ENCODE measurements at places on chromosomes 12 and 14. TPM values are rescaled to one million over a fixed set of nuclear protein-coding genes. Genes with fewer than 3 reads are reported as not detected.

Gene CRIP1
- total RNA-seq, result 17.9 TPM

Gene CCER1
- total RNA-seq, result 0.27 TPM

Gene DPF3
- 0.46 TPM for total RNA-seq

Gene SERPINA9
- not detected for total RNA-seq

Gene MAPK1IP1L
- total RNA-seq, result 65.9 TPM

Gene LPCAT3
- 68.4 TPM for total RNA-seq

Gene MDM1
- 29.4 TPM for total RNA-seq

Gene PTPRO
- total RNA-seq, result 0.10 TPM

Gene FOXN4
- total RNA-seq, result not detected

Gene HOXC4
- not detected for total RNA-seq

GRCh38 chr14:95385701-95386100 lies 66.0 kb upstream of the CLMN start:
- no peaks in the 10 kb centered on the region for H3K36me3 ChIP-seq
- no peak for DNase-seq
- H3K4me3 ChIP-seq, result no peak overlapping the region
- no peaks in the 10 kb centered on the region for H3K27me3 ChIP-seq

DNA sequence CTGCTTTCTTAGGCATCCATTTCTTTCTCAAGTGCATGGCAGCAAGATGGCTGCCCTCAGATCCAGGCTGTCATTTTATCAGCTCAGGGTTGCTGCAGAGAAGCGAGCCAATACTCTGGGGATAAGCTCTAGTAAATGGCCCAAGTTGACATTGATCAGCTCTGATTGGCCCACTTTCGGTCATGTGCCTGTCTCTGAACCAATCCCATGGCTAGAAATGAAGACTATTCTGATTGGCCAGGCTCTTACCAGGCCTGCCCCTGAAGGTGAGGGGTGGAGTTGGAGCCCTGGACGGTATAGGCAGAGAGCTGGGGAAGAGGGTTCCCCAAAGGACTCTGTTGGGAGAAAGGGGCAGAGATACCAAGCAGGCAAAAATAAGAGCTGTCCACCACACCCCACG lies 41.4 kb downstream of the MYO1H start:
- no peak overlapping the region for H3K4me3 ChIP-seq
- DNase-seq, result no peak
- H3K36me3 ChIP-seq, result no peaks in the 10 kb centered on the region

DNA sequence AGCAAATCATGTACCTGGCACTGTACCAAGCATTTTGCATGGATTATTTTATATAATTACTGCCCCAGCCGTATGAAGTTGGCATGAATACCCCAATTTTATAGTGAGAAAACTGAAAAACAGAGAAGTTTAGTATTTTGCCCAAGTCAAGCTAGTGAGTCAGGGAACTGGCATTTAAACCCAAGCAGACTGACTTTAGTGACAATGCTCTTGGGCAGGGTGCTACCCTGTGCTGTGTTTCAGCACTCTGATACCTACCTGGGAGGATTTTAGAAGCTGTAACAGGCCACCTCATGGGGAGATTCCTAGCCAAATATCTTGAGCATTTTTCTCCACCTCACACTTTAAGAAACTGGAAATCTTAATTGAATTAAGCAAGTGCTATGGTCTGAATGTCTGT lies 98.1 kb upstream of the MAX start:
- DNase-seq, result no peak
- no peaks in the 10 kb centered on the region for H3K36me3 ChIP-seq
- H3K27me3 ChIP-seq, result no peaks in the 10 kb centered on the region
- no peaks in the 10 kb centered on the region for H3K4me1 ChIP-seq

- no peak for DNase-seq
- no peak overlapping the region for H3K4me3 ChIP-seq
- no peak overlapping the region for H3K27ac ChIP-seq
- no peaks in the 10 kb centered on the region for H3K27me3 ChIP-seq
- H3K4me1 ChIP-seq, result peaks cover 22% of the 10 kb centered on the region
- no peaks in the 10 kb centered on the region for H3K36me3 ChIP-seq
These were observed 15.2 kb upstream of the WNT5B start for GRCh38 chr12:1613860-1614259.

GRCh38 chr12:131312793-131313545 lies 359.3 kb downstream of the ADGRD1 start:
- no peaks in the 10 kb centered on the region for H3K4me1 ChIP-seq
- no peak for DNase-seq
- H3K4me3 ChIP-seq, result no peak overlapping the region
- H3K27me3 ChIP-seq, result no peaks in the 10 kb centered on the region
- no peak overlapping the region for H3K27ac ChIP-seq

DNA sequence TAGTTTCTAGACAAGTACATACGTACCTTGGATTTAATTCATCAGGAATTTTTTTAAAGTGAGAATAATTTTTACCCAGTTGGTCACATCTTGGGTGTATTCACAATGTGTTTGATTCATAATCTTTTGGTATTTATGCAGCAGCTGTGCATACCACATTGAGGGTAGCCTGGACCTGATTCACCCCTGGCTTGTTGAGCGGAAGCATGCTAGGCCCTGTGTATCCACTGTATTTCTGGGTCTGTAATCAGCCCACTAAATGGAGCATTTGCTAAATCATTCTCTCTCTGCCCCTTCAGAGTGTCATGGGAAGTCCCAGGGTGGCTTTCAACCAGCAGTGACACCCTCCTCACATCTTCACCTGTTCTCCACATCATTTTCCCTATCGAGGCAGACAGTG lies 203.8 kb upstream of the RGS6 start:
- peaks cover 6% of the 10 kb centered on the region for H3K36me3 ChIP-seq
- DNase-seq, result no peak
- no peak overlapping the region for H3K4me3 ChIP-seq
- H3K27me3 ChIP-seq, result no peaks in the 10 kb centered on the region
- H3K4me1 ChIP-seq, result peaks cover 7% of the 10 kb centered on the region

GRCh38 chr12:115973968-115974724 lies 303.3 kb downstream of the MED13L start:
- H3K27me3 ChIP-seq, result no peaks in the 10 kb centered on the region
- DNase-seq, result no peak
- H3K36me3 ChIP-seq, result peaks cover 39% of the 10 kb centered on the region
- H3K27ac ChIP-seq, result no peak overlapping the region
- no peak overlapping the region for H3K4me3 ChIP-seq

GRCh38 chr12:91893476-91893875 lies 252.2 kb downstream of the BTG1 start:
- no peak overlapping the region for H3K27ac ChIP-seq
- no peak for DNase-seq
- H3K27me3 ChIP-seq, result no peaks in the 10 kb centered on the region
- no peak overlapping the region for H3K4me3 ChIP-seq
- no peaks in the 10 kb centered on the region for H3K4me1 ChIP-seq

- no peak overlapping the region for H3K4me3 ChIP-seq
- no peaks in the 10 kb centered on the region for H3K27me3 ChIP-seq
- no peak for DNase-seq
- no peak overlapping the region for H3K27ac ChIP-seq
These were observed 6.0 kb upstream of the STK38L start for GRCh38 chr12:27237790-27238771.

DNA sequence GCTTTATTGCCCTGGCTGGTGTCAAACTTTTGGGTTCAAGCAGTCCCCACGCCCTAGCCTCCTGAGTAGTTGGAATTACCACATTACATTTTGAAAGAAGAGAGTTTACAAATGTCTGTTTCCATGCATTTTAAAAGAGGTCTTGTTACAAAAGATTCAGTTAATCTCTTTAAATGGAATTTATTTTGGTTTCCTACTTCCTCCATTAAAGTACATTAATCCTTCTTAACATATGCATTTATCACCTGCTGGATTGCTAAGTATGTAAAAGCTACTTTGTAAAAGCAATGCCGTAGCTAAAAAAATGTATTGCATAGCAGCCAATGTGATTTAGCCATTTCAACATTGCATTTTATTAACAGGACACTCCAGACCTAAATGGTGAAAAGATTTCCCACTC lies 80.4 kb downstream of the PDE3A start:
- no peaks in the 10 kb centered on the region for H3K36me3 ChIP-seq
- no peaks in the 10 kb centered on the region for H3K27me3 ChIP-seq
- H3K4me1 ChIP-seq, result no peaks in the 10 kb centered on the region
- no peak for DNase-seq

- DNase-seq, result no peak
- peaks cover 48% of the 10 kb centered on the region for H3K4me1 ChIP-seq
- no peak overlapping the region for H3K4me3 ChIP-seq
- no peaks in the 10 kb centered on the region for H3K27me3 ChIP-seq
These were observed 7.7 kb downstream of the ACVR1B start for GRCh38 chr12:51959211-51959610.

DNA sequence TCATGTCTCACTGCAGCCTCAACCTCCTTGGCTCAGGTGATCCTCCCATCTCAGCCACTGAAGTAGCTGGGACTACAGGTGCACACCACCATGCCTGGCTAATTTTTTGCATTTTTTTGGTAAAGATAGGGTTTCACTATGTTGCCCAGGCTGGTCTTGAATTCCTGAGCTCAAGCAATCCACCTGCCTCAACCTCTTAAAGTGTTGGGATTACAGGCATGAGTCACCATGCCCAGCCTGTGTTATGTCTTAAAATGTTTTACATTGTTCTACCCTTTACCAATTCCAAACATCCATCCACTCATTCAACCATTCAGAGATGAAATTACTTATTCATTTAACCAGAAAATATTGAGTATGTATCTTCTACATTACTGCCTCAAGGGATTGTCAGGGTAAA lies 111.6 kb upstream of the BTG1 start:
- no peaks in the 10 kb centered on the region for H3K27me3 ChIP-seq
- H3K27ac ChIP-seq, result no peak overlapping the region
- no peak overlapping the region for H3K4me3 ChIP-seq
- H3K4me1 ChIP-seq, result no peaks in the 10 kb centered on the region

- no peaks in the 10 kb centered on the region for H3K36me3 ChIP-seq
- H3K27me3 ChIP-seq, result no peaks in the 10 kb centered on the region
- DNase-seq, result no peak
- peaks cover 18% of the 10 kb centered on the region for H3K4me1 ChIP-seq
These were observed 6.2 kb downstream of the SMIM41 start for GRCh38 chr12:52085682-52086180.

GRCh38 chr12:116520801-116521471 lies 38.2 kb upstream of the MAP1LC3B2 start:
- H3K4me3 ChIP-seq, result no peak overlapping the region
- H3K27me3 ChIP-seq, result no peaks in the 10 kb centered on the region
- peaks cover 6% of the 10 kb centered on the region for H3K4me1 ChIP-seq
- no peak for DNase-seq
- H3K36me3 ChIP-seq, result no peaks in the 10 kb centered on the region

- no peaks in the 10 kb centered on the region for H3K36me3 ChIP-seq
- no peak overlapping the region for H3K27ac ChIP-seq
- H3K4me3 ChIP-seq, result no peak overlapping the region
- no peaks in the 10 kb centered on the region for H3K4me1 ChIP-seq
These were observed 128.0 kb downstream of the BCAT1 start for GRCh38 chr12:24820872-24821271.

GRCh38 chr14:61503167-61503801 lies 181.9 kb downstream of the PRKCH start:
- no peaks in the 10 kb centered on the region for H3K27me3 ChIP-seq
- DNase-seq, result no peak
- no peak overlapping the region for H3K4me3 ChIP-seq
- H3K27ac ChIP-seq, result peak overlapping the region; percentile 69
- H3K4me1 ChIP-seq, result peaks cover 60% of the 10 kb centered on the region

GRCh38 chr14:23513818-23514643 lies 37.5 kb downstream of the ZFHX2 start:
- no peak overlapping the region for H3K27ac ChIP-seq
- DNase-seq, result no peak
- peaks cover 7% of the 10 kb centered on the region for H3K4me1 ChIP-seq
- no peaks in the 10 kb centered on the region for H3K27me3 ChIP-seq
- no peaks in the 10 kb centered on the region for H3K36me3 ChIP-seq

GRCh38 chr14:93914278-93914677 lies 12.9 kb upstream of the FAM181A start:
- H3K27me3 ChIP-seq, result no peaks in the 10 kb centered on the region
- no peak overlapping the region for H3K4me3 ChIP-seq
- DNase-seq, result no peak

DNA sequence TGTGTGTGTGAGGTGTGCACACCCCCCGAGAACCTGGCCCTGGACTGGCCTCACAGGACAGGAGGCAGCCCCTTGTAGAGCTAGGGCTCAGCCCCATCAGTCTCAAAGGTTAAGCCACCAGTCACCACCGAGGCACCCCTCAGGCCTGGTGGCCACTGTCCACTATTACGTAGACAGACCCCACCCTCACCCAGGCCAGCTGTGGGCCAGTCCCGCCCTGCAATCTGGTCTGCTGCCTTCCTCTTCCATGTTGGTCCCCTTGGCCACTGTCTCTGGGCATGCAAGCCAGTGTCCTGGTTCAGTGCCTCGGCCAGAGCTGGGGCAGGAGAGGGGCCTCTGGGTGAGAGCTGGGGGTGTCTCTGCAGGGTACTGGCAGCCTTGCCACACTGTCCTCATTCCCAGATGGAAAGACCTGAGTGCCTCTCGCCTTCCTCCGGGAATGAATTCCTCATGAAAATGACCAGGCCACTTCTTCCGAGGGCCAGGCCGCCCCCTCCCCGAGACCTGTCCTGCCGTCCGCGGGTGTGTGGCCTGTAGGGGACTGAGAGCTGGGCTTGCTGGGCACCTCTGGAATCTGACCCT lies 897 bp upstream of the TEX22 start:
- no peaks in the 10 kb centered on the region for H3K27me3 ChIP-seq
- H3K4me1 ChIP-seq, result peaks cover 12% of the 10 kb centered on the region
- no peak for DNase-seq
- peak overlapping the region; percentile 97 for H3K4me3 ChIP-seq
- H3K27ac ChIP-seq, result peak overlapping the region; percentile 80
- peaks cover 4% of the 10 kb centered on the region for H3K36me3 ChIP-seq

DNA sequence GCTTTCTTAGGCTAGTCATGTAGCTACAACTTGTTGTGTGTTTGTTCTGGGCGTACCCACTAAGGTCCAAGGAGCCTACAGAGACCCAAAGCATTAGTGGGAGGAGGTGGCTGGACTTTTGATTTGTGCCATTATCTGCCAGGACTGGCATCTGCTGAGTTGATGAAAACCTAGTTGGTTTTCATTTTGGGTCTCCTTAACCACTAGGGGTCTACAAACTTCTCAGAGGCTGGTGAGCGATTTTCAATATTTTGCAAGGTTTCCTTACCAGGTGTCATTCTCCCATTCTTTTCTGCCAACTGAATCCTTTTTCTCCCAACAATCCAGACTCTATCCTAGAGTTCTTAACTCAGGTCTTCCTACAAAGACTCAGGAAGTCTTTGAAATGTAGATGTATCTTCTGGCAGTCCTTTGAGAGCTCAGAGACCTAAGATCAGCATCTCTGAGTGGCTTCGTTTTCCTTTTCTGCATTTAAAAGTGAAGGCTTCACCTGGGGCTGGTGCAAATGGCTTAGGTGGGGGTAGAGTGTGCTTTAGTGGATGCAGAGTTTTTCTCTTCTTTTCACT lies 150.0 kb upstream of the RMST start:
- no peaks in the 10 kb centered on the region for H3K27me3 ChIP-seq
- no peak for DNase-seq
- H3K27ac ChIP-seq, result no peak overlapping the region
